ENCODE measurements at places on chromosomes 7 and 10.
A peak's percentile ranks its signal among the peaks of the same experiment; 100 is the strongest.

DNA sequence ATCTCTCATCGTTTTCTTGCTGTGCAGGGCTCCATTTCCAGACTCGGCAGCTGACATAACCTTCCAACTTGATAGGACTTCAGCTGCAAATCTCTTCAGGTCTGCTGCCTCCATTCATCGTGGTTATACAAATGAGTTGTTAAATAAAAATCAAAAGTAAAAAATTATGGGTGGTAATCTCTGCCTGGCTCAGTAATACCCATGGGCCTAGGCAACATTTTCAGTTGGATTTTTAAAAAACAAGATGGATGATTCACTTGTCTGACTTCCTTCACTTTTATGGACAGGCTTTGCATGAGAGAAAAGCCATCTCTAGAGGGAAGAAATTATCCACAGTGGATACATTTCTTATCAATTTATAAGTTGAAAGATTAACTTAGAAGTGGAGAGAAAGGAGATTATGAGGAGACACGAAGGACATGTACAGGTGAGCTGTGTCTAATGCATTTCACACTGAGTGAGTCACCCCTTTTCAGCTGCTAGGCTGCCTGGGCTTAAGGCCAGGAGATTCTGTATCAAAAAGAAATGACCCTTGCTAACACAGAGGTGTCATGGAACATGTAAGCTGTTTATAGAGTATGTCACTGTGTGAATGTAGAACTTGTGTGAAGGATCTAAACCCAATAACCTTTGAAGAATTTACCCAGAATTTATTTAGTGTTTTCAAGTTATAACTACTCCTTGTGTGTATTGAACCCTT is 495.1 kb downstream of the AUTS2 start:
- no peak for DNase-seq

DNA sequence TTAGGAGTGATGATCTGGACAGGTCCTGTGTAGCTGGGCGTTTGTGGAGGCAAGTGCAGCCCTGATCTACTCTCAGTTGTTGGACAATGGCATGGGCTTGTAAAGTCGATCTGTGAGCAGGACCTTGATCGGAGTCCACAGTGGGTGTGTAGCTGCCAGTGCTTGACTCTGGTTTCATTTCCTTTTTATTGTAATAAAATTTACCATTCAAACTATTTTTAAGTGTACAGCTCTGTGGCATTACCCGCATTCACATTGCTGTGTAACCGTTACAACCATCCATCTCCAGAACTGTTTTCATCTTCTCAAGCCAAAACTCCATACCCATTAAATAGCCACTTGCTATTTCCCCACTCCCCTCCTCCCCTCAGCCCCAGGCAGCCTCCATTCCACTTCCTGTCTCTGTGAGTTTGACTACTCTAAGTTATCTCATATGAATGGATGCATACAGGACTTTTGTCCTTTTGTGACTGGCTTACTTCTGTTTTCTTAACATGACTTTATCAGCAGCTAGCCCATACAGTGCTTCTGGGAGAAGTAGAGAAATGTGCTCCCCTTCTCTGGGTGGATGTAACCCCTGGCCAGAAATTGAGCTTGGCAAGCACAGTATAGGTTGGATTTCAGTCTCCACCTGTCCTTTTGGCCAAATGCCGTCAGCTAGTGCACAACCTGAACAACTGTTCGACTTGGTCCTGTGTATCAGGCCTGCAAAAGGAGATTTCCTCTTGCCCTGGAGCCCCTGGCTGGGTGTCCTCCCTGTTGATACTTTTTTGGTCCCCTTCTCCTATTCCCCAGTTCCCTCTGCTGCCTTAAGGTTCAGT is 180.0 kb downstream of the LRMDA start:
- DNase-seq, result no peak

DNA sequence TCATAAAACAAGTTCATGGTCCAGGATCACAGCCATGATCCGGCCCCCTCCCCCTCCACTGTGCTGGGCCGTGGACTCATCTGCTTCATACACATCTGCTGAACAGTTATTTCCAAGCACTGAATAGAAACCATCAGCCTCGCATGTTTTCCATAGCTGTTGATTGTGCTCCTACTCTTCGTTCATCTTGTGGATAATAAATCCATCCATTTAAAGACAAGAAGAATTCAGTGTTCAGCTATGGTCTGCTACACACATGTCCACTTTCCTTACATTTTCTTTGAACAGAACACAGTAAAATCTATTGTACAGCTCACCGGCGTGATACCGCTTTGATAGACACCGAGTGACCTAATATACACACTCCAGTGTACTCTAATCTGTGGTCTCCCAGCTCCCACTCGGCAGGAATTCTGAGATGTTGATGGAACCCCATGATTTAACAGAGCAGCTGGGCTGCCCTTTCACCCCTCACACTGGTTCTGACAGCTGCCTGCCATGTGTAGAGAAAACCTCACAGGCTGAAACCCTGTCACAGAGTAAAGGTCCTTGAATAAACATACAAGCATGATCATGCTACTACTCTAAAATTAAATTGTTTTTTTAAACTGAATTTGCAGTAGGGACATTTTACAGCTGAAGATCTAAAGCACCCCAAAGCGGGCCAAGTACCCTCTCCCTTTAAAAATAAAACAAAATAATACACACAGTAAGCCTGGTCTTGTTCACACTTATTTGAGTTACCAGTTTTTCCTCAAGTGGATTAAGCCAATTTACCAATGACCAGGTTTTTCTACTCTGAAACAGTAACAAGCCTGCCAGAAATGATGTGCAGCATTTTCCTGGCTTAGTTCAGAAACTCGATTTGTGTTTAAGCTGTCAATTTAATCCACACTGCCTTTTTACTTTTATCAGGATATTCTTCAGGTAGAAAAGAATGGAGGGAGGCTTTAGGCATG is 95.1 kb upstream of the FZD1 start:
- DNase-seq, result peak; percentile 31

DNA sequence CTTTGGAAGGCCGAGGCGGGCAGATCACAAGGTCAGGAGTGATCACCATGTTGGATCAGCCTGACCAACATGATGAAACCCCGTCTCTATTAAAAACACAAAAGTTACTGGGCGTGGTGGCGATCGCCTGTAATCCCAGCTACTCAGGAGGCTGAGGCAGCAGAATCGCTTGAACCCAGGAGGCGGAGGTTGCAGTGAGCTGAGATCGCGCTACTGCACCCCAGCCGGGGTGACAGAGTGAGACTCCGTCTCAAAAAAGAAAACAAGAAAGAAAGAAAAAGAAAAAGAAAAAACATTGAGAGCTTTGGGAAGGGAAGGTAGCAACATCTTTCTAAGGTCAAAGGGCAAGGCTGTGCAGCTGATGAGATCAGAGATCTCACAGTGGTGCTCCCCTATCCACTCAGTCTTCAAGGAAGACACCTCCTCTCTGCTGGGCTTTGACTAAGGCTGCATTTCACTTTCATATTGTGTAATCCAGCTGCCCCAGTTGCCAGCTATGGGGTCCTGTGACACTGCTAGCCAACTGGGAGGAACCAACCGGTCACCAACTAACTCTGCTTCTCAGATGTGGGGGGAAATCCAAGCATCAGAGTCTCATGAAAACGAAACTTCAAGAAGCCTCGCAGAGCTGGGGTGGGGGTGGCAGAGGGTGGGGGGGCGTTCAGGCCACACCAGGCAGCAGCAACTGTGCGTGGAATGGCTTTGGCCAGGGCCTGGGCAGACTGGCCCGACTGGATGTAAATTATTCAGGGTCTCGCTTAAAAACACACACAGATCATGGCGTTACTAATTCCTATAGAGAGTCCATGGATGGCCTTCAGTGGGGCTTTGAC is 1.5 kb downstream of the IL15RA start:
- DNase-seq, result no peak

DNA sequence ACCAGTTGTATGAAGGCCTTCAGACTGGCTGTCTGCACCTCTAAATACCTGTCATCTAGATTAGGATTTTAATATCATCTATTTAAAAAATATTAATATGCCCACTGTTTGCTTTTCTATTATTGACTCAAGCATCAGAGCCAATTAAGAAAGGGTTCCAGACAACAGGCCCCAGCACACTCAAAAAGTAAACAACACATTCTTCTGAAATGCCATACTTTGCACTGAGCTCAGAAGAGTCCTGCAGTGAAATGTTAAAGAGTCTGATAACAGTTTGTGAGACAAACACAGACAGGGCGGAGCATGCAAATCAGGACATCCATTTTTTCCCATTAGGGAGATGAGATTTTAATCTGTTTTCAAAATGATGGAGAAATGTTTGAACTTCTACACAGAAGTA is 45.9 kb upstream of the KLF6 start:
- no peak for DNase-seq

DNA sequence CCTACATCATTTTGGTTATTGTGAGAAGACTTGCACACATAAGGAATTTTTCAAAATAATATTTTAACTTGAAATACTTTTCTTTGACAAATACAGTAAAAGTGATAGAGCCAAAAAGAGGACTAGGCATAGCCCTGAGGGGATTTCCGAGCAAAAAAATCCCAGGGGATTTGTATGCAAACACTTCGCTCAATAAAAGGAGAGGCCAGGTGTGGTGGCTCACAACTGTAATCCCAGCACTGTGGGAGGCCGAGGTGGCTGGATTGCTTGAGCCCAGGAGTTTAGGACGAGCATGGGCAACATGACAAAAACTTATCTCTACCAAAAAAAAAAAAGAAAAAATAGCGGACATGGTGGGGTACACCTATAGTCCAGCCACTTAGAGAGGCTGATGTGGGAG is 193.0 kb downstream of the PCDH15 start:
- no peak for DNase-seq

DNA sequence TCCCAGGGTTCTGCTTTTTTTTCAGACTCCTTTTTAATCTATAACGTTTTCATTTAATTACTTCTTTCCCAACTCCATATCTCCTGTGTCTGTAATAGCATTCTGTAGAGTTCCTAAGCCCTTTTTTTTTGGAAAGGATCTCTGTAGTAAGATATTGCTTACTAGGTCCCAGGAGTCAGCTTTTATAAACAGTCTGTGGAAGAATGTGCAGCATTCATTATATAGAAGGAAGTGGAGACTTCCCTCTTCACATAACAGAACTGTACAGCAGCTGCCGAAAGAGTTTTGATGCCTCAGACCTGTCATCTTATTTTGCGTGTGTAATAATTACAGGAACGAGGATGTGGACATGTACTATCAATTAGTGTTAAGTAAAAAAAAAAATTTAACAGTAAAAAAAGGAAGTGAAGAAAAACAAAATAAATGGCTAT is 7.4 kb upstream of the STEAP4 start:
- DNase-seq, result no peak

GRCh38 chr7:45450571-45451204 is 123.5 kb upstream of the ADCY1 start:
- DNase-seq, result no peak

GRCh38 chr7:2478399-2478785 is 2.2 kb upstream of the GRIFIN start:
- DNase-seq, result peak; percentile 72
